ENCODE measurements at places on chromosomes 13 and 19. TPM values are rescaled to one million over a fixed set of nuclear protein-coding genes. Genes with fewer than 3 reads are reported as not detected.

The FAAP24 gene
- total RNA-seq = 7.0 TPM

The GET3 gene
- 69.3 TPM for total RNA-seq

The WASF3 gene
- total RNA-seq = not detected

The GPR32 gene
- not detected for total RNA-seq

The PDE4A gene
- 59.3 TPM for total RNA-seq

The OPA3 gene
- total RNA-seq = 14.8 TPM

The MYH14 gene
- total RNA-seq = not detected

The ZFP36 gene
- total RNA-seq = 80.1 TPM

The ZNF528 gene
- 14.1 TPM for total RNA-seq

The ZNF90 gene
- total RNA-seq = 4.1 TPM

The CNN1 gene
- not detected for total RNA-seq

The NMRK2 gene
- total RNA-seq = not detected

The ACP7 gene
- not detected for total RNA-seq

The ZNF835 gene
- total RNA-seq = 0.10 TPM
